ENCODE measurements at places on chromosomes 12 and 14.
A peak's percentile ranks its signal among the peaks of the same experiment; 100 is the strongest.

DNA sequence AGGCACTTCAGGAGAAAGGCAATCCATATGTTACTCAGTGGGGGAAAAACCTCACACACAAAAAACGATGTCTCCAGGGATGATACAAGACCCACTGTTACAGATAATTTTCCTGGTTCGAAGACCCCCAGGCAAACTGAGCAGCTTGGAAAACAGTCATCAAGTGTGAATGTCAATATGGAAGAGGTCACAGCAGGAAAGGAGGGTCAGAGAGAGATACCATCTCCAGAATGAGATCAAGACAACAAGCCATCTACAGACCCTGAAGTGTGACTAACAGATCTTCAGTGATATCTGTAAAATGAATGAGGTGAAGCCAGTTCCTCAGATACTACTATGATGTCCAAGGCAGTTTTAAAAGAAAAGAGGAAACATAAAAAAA lies 28.6 kb downstream of the GNS start:
- DNase-seq: no peak

GRCh38 chr12:83015390-83016217 lies 328.9 kb downstream of the TMTC2 start:
- DNase-seq: no peak

- peak; percentile 34 for DNase-seq
Observed at GRCh38 chr14:101840649-101841369, 79.3 kb downstream of the PPP2R5C start.

DNA sequence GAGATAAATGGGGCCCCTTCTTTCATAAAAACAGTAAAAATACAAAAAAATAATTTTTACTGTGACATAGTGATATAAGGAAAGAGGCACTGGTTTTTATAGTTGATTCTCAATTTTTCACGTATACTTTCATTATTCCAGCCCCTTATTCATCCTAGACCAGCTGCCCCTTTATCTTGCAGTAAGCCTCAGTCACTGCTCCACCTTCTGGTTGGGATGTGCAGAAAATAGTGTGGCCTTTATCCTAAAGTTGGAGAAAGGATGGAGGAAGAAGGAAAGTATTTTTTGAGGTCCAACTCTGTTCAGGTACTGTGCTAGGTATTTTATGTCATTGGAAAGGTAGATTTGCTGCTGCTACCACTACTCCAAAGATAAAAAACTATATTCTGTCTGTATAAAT lies 172.7 kb downstream of the ANO6 start:
- DNase-seq: peak; percentile 10

GRCh38 chr14:94689218-94689984 lies 77.2 kb downstream of the SERPINA3 start:
- peak; percentile 67 for DNase-seq

DNA sequence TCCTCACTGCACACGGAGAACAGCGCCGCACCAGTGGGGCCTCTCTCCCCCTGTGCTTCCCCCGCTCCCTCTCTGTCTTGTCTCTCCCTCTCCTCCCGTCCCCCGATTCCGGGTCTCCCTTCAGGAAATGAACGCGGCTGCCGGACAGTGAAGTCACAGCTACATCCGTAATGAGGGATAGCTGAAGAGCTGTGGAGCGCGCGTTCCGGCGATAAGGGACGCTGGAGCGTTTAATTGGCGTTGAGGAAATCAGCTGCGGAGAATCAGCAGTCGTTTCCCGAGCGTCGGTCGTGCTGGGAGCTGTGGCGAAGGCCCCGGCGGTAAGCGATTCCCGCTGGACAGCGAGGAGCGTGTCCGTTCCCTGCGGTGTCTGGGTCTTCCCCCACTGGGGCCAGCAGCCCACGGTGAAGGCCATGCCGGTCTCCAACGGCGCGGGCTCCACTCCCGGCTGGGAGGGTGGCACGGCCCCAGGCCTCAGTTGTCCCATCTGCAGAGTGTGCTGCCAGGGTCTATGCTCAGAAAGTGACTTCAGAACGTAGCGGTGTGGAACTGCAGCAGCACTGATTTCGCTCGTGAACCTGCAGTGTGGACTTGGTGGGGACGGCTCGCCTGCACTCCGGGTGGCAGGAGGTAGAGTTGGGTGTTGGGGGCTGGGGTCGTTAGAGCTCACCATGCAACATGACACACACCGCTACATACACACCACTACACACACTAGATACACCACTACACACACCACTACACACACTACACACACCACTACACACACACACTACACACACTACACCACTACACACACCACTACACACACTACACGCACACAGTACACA lies 10.9 kb downstream of the NOC4L start:
- no peak for DNase-seq

- DNase-seq: no peak
Observed at GRCh38 chr14:99951085-99951484, 114.1 kb upstream of the EVL start.

- DNase-seq: no peak
Observed at GRCh38 chr14:103071544-103072251, 12.3 kb upstream of the LBHD2 start.

- no peak for DNase-seq
Observed at GRCh38 chr14:36859119-36859518, 197.5 kb downstream of the PAX9 start.

DNA sequence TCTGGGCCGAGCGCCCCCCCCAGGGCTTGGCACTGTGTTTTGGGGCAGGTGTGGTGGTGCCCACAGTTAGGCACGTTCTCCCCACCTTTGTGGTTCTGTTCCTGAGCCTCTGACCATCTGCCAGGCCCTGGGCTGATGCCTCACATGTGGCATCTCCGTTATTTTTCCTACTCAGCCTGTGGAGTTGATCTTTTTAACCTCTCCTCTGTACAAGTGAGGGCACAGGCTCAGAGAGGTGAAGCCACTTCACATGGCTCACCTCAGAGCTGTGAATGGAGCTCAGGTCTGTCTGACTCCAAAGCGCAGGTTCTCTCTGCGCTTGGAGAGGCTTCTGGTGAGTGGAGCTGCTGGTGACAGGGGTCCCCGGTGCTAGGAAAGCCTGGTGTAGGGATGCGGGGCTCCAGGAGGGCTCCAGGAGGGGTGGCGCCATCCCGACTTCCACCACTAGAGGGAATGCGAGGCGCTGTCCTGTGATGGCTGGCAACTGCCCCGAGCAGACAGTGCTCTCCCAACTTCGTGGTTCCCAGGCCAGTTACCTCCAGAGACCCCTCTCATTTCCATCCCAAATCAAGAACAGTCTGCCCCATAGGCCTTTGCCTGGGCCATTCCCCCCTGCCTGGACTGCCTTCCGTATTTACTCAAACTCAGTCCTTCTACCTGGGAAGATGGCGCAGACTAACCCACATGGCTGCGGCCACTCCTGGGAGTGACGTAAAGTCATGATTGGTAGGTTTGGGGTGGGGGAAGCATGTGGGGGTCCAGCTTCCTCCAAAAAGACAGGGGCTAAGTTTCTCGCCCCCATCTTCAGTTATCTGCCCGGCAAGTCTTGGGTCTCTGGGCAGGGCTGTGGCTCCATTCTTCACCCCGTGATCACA lies 9.9 kb downstream of the BCL7A start:
- no peak for DNase-seq

DNA sequence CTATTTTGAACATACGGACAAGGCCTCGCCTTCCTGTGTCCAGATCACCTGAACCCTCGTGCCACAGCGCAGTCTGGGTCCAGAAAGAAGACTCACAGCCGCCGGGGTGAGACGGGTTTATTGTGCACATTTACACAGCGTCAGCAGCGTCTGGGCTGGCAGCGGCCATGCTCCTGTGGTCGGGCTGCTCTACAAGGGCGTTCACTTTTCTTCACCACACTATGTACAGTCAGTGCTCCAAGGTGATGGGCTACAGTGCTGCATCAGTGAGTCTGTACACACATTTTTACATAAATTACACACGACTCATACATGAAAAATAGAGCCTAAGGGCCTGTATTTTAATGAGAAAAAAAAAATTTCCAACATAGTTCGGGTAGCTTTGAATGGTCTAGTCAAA lies 18.0 kb downstream of the ZFYVE21 start:
- DNase-seq: no peak

DNA sequence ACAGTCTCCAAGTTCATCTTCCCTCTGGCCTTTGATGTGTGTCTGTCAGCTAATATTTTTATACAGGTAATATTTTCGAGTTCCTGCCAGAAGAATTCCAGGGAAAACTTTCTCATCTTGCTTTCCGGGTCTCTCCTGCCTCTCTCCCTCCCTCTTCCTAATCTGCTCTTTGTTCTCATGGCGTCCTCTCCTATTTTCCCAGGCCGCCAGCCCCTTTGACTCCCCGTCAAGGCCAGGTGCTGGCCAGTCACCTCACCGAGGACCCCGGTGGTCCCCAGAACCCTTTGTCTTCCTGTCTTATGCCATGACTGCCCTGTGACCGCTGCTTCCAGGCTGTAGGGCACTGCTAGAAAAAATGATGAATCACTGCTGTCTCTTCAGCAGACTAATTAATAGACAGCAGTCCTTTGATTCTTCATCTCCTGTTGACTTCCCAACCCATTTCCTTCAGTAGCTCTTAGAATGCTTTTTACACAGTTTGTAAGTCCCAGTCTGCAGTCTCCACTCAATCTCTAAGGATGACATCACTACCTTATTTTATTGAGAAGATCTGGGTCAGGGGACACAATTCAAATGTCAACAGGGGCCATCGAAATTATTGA lies 40.7 kb downstream of the PPFIBP1 start:
- DNase-seq: no peak

GRCh38 chr12:92488735-92489134 lies 214.1 kb upstream of the PLEKHG7 start:
- no peak for DNase-seq

DNA sequence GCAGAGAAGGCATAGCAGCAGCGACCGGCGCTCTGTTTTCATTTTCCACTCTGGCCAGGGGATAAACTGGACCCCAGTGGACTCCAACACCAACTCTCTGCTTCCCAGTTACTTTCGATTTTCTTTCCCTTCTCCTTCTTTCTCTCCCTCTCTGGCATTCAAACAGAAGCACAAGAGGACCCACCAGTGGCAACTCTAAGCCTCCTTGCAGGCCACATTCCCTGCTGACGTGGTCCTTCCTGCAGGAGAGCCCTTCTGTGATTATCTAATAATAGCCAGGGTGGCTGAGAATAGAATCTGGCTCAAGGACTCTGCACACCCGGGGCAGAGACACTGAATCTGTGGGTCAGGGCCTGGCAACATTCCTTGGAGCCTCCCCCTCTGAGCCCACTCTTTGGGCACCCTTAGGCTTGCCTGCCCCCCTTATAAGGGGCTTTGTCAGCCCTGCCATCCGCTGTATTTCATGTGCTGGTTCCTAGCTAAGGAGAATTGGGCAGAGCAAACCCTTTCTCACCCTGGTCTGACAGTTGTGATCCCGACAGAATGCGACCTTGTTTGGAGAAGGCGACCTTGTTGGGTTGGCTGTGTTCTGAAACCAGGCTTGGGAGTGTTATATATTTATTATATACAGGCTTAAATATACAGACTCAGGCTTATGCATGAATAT lies 8.2 kb upstream of the HOXC6 start:
- no peak for DNase-seq

DNA sequence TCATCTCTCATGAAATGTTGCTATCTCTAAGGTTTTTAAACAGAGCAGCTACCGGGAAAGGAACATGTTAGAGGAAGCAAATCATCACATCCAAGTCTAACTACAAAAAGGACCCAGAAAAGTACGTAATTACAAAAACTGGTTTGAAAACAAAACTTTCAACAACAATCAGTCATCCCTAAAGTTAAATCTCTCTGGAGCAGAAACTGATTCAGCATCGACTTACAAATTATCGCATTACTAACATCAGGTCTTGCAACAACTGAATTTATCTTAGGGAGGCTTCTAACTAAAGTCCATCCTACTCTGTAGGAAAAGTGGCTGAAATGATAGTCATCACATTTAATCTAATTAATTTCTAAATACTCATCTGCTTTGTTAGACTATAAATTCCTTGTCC lies 137.0 kb downstream of the MED13L start:
- no peak for DNase-seq

DNA sequence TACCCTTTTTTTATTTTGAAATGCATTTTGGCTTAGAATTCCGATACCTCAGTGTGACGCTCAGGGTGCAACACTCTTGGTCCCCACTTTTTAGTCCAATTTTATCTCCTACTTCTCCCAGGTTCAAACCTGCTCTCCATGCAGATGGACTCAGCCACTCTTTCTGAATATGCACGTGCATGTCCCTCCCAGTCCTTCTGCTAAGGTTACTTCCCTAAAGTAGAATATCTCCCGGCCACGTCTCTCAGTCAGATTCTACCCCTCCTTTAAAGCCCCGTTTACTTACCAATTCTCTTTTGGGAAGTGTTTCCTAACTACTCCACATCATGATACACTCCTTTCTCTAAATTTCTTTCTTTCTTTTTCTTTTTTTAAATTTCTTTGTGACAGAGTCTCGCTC lies 15.5 kb upstream of the PARP11 start:
- no peak for DNase-seq

DNA sequence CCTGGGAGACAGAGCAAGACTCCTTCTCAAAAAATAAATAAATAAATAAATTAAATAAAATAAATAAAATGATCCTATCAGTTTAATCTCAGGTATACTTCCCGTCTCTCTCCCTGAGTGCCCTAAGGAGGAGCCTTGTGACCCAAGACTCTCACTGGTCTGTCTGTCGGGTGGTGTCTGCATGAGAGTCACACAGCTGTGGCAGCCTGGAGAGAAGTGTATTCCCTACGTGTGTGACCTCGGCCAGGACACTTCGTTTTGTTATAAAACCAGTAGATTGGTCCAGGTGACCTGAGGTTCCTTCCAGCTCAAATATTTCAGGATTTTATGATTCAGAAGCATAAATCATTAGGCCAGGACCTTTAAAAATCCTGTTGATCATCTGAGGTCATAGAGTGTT lies 4.8 kb downstream of the SYNE3 start:
- no peak for DNase-seq

GRCh38 chr12:56389412-56389811 lies 26.8 kb upstream of the APOF start:
- no peak for DNase-seq

GRCh38 chr14:54665946-54666345 lies 99.0 kb downstream of the SAMD4A start:
- no peak for DNase-seq

GRCh38 chr14:68664225-68664681 lies 128.6 kb downstream of the ZFP36L1 start:
- no peak for DNase-seq

DNA sequence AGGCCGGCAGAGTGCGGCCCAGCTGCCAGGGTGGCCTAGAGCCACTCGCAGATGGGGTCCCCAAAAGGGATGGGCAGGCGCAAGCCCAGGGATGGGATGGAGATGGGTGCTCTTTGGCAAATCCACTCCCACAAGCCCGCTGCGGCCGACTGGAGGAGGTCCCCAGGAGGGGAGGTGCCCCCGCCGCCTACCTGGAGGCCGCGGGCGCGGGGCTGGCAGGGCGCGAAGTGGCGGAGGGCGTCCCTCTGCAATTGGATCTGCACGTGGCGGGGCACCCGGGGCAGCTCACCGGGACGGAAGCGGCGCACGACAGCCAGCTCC lies 730 bp downstream of the PPP1R3E start:
- DNase-seq: no peak

DNA sequence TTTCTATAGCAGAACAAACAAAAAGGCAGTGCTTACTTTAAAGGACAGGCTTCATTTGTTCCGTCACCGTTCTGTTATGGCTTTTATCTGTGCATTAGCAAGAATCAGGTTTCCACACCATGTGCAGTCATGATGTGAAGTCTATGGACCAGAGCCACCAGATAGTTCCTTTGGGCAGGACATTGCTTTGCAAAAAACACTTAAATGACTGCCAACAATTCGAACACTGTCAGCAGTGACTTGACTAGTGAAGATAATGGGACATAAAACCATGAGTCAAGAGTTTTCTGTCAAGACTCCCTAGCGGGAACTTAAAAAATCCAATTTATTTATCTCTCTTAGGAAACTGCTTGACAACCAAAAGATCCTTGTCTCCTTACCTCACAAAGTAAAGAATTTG lies 80.3 kb downstream of the NKX2-1 start:
- DNase-seq: no peak
